ENCODE measurements at places on chromosomes 12 and 14. TPM values are rescaled to one million over a fixed set of nuclear protein-coding genes. Genes with fewer than 3 reads are reported as not detected.

The FOXG1 gene
- total RNA-seq, result 0.12 TPM

The SDS gene
- total RNA-seq, result 0.40 TPM

The DBX2 gene
- not detected for total RNA-seq

The R3HDM2 gene
- 8.9 TPM for total RNA-seq

The NAB2 gene
- total RNA-seq, result 12.9 TPM

The LRIG3 gene
- 5.1 TPM for total RNA-seq

The DDN gene
- 0.56 TPM for total RNA-seq

The CD27 gene
- total RNA-seq, result not detected

All from A549 treated with ZK216348 at 1 μM for 4 hours (cell line).